Stimulated activated CD4-positive, alpha-beta T cell treated with anti-CD3 and anti-CD28 coated beads, Interleukin-1b, Interleukin-23, amount 100 ng/mL, for 48 hours (primary cell): ENCODE measurements at places on chromosomes 3 and 15.

DNA sequence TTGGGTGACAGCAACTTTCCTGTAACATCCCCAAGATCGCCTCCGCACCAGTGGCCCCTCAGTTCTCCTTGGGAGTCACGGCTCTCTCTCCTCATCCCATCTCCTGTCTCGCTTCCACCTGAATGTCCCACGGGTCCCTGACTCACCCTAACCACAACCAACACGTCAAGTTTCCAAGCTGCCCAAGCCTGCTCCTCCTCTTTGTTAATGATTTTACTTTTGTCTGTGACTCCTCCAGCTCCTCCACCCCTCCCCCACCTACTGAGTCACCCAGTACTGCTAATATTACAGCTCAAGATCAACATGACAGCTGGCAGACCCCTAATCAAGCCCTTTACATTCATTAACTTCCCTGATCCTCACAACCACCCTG lies 39.3 kb downstream of the BDH1 start:
- peak; percentile 68 for DNase-seq

- DNase-seq = no peak
Observed at GRCh38 chr15:94041746-94042145, 189.6 kb upstream of the MCTP2 start.

DNA sequence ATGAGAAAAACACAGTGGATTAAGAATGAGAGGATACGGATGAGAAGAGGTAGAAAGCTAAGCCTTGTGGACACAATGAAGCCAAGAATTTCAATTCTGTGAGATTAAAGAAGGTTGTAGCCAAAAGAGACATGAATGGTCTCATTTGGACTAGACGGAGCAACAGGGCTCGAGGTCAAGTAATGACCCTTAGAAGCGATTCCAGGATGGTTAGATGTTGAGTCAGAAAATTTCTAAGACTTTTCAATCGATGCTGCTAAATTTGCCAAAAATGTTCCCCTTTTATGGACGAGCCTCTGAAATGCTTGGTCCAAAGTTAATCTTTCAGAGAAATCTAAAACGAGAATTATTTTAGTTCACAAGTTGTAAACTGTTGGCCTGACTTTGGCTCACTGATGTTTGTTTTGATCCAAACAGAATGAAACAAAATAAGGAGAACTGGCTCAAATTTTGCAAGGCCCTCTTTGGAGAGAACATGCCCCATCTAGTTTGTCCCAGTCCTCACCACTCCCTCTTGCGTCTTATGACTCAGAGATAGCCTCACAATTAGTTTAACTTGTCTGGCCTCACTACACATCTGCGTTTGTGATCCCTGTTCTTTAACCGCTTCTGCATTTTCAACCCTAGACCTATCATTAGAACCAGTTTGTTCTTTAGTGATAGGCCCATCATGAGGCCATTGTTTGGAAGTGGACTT lies 235.5 kb downstream of the PDZRN3 start:
- DNase-seq = no peak

DNA sequence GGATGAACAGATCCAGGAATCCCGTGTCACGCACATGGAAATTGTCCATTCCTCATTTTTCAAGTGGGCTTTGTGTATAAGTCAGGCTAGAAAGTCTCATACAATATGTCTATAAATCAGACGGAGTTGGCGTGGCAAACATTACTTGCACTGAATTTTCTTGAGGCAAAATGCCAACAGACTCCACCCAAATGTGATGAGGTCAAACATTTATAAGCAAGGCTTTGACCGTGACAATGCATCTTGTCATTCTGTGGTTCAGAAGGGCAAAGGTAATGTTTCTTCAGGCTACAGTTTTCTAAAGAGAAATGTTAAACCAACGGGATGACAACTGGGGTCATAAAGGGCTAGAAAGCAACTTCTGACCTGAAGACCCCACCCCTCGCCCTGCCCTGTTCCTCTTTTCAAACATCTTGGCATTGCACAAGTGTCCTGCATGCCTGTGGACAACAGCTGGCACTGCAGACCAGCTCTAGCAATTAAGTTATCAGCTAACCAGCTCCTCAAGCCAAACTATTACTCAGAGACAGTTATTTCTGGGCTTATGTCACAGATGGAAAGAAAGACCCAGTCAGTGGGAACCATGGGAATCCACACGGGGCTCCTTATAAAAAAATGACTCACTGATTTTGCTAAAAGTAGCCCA lies 36.5 kb upstream of the SPTBN5 start:
- DNase-seq = no peak

DNA sequence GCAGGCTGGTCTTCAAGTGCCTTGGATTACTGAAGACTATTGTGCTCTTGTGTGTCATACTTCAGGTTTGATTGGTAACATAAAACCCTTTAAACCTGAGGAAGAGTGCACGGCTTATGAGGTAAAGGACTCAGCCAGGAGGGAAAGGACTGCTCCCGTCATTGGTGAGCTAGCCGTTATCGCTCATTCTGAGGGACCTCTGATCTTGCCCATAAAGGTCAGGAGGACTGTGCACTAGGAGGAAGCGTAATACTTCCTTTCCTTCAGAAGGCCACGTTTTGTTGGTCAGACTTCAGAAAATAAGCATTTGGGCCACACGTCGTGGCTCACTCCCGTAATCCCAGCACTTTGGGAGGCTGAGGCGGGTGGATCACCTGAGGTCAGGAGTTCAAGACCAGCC lies 37.7 kb downstream of the PXK start:
- DNase-seq = no peak

- DNase-seq = no peak
Observed at GRCh38 chr3:84547971-84548970, 410.5 kb upstream of the CADM2 start.

GRCh38 chr3:182808041-182808770 lies 14.9 kb downstream of the ATP11B start:
- DNase-seq = no peak

DNA sequence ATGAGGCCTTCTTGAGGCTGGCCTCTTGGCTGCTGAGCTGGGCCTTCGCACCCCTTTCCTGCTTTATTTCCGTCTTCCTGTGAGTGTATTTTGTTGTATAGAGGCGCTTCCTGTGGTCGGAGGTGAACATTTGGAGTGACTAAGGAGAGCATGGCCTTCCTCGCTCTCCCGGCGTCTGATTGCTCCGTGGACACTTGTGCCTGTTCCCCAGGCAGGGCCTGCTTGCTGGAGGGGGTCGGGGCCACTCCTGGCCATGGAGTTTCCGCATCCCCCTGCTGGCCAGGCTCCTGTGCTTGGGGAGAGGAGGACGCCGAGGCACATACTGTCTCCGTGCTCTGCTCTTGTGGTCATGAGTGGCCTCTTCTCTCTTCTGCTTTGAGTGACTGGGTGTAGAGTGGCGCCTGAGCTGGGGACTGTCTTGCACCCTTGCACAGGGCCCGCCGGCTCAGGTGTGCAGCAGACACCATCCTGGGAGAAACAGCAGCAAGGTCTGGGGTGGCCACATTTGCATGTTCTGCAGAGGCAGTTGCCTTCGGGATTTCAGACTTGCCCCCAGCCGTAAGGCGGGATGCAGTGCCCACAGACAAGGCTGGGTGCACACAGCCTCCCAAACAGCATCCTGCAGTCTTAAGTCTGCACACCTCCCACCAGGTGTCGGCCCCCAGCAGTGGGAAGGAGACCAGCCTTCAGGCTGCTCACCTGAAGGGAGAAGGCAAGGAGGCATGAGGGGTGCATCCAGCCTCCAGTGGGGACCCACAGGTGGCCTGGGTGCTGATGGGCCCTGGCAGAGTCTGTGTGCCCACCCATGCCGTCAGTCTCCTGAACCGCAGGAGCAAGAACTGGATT lies 16.4 kb downstream of the KLF13 start:
- no peak for DNase-seq

GRCh38 chr3:14933820-14934425 lies 13.5 kb upstream of the NR2C2 start:
- no peak for DNase-seq

GRCh38 chr15:99818872-99819271 lies 85.6 kb upstream of the LYSMD4 start:
- DNase-seq = no peak

GRCh38 chr3:190005343-190006113 lies 115.2 kb downstream of the P3H2 start:
- no peak for DNase-seq

- no peak for DNase-seq
Observed at GRCh38 chr3:78708565-78709073, 1059.2 kb downstream of the ROBO1 start.

DNA sequence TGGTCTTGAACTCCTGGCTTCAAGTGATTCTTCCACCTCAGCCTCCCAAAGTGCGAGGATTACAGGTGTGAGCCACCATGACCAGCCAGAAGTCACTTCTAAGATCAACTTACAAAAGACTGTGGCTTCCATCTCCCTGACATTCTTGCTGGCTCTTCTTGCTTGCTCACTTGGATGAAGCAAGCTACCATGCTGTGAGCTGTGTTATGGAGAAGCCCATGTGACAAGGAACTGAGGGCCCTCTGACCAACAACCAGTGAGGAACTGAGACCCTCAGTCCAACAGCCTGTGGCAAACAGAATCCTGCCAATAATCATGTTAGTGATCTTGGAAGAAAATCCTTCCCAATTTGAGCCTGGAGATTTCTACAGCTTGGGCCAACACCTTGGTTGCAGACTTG lies 7.2 kb upstream of the VPS8 start:
- DNase-seq = no peak

DNA sequence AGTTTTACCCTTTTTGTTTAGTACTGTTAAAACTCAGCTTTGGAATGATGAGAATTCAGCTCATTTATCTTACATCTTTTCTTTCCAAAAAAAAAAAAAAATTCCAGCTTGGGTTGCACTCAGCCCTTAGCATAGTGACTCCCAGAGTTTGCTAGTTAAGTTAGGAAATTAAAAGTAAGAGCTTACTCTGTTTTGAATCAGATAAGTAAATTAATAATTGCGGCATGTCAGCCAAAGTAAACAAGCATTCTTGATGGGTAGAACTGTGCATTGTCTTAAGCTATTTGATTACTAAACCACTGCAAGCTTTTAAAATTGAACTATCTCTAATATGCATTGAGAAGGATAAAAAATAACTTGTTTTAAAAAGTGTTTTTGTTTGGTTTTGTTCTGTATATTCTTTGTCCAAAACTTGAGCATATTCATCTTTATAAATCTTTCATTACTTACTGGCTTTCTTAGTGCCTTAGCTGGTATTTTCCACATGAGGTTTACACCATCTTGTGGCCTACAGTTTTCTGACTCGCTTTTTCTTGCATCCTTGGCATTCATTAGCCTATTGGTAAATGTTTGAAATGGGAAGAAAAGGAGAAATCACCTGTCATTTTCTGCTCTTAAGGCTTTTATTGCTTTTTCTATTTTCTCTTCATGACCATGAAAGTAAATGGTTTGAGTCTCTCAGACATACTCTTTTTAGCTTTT lies 107.6 kb downstream of the FILIP1L start:
- no peak for DNase-seq

GRCh38 chr3:39260957-39261356 lies 18.9 kb downstream of the CX3CR1 start:
- peak; percentile 37 for DNase-seq

GRCh38 chr3:134606033-134607025 lies 44.5 kb downstream of the KY start:
- DNase-seq = no peak

- no peak for DNase-seq
Observed at GRCh38 chr3:129348734-129349133, 70.1 kb downstream of the HMCES start.

GRCh38 chr15:99174567-99175395 lies 69.9 kb downstream of the SYNM start:
- no peak for DNase-seq

- no peak for DNase-seq
Observed at GRCh38 chr3:104916971-104917370, 449.7 kb upstream of the ALCAM start.

- DNase-seq = peak; percentile 4
Observed at GRCh38 chr15:82709081-82709420, 624 bp downstream of the AP3B2 start.

DNA sequence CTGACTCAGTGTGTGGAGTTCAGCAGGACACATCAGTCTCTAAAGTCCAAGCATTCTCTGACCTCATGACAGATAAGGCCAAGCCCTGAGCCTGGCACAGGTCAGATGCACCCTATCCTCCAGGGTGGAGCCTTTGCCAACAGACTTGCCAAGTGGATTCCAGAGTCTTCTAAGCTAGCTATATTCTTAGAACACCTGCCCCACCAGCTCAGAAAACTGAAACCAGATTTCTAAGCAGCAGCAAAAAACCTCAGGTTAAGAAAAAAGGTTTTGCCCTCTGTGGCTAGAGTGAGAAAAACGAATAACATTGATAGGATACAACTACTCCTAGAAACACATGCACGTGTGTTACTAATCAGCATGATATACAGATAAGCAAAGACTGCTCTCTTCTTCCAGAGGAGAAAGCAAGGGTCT lies 11.6 kb downstream of the RMDN3 start:
- no peak for DNase-seq

GRCh38 chr3:28726840-28727239 lies 378.2 kb upstream of the AZI2 start:
- DNase-seq = peak; percentile 8

GRCh38 chr3:157113832-157114505 lies 46.0 kb downstream of the CCNL1 start:
- DNase-seq = no peak

GRCh38 chr15:72850833-72851232 lies 67.3 kb upstream of the ADPGK start:
- DNase-seq = no peak

DNA sequence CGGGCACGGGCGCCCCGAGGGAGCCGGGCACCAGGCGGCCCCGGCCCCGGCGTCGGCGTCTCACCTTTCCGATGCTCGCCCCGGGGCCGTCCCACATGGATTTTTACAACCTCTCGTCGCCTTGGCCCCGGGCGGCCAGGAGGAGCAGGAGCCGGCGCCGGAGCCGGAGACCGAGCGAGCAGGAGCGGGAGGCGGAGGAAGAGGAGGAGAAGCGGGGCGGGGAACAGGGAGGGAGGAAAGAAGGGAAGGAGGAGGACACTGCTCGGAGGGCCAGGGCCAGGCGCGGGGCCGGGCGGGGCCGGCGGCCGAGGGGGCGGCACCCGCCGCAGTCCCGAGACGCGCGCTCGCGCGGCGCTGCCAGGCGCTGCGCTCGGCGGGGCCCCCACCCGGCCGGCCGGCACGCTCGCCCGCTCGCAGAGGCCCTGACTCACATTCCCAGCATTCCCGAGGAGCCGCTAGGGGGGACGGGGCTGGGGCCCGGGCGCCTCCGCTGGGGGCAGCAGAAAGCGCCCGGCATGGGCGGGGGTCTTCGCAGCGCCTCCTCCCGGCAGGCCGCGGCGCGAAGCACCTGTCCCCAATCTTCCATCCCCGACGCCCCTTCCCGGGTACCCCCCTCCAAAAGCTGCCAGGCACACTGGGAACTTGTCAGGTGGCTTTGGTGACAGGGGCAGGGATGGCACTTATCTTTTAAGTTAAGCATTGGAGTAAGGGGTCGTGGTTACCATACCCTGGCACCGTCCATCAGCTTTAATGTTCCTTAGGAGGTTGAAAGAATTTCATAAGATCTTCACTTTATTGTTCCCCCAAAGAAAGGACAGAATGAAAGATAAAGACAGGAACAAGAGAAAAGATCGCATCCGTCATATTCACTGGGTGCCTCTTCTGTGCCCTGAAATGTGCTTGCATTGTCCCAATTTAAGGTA lies at the start of gene ERC2:
TSS of gene ERC2 (minus strand) at position 284 of the 923 bp plus-strand sequence.
- no peak for DNase-seq

GRCh38 chr3:53495146-53495519 lies 722 bp downstream of the CACNA1D start:
- no peak for DNase-seq

GRCh38 chr3:73668391-73668790 lies 43.6 kb upstream of the PDZRN3 start:
- DNase-seq = no peak
